Spleen (tissue), 13 donors: ENCODE measurements at places on chromosomes 3 and 15. TPM values are rescaled to one million over a fixed set of nuclear protein-coding genes. Genes with fewer than 3 reads are reported as not detected.

DNA sequence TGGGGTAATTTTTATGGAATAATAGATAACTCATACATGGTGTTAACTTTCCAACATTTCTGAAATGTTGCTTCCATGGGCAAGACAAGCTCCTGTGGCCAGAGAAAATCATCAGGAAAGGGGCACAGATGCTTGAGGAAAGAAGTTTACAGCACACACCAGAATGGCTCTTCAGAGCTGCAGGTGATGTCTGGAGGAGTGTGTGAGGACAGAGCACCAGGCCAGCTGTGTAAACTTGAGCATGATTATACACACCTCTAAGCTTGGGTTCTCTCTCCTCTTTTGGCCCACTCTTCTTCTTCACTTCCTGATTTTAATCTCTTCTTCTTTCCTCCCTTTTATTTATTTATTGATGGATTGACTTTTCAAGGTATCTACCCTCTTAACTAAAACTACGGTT is 676.0 kb downstream of the GRM7 start:
- no peaks in the 10 kb centered on the region for H3K36me3 ChIP-seq
- H3K27ac ChIP-seq = no peak overlapping the region
- no peaks in the 10 kb centered on the region for H3K4me1 ChIP-seq
- no peaks in the 10 kb centered on the region for H3K27me3 ChIP-seq

GRCh38 chr15:72136170-72137051 is 18.2 kb downstream of the SENP8 start:
- no peak overlapping the region for H3K27ac ChIP-seq
- H3K27me3 ChIP-seq = no peaks in the 10 kb centered on the region
- no peak overlapping the region for H3K4me3 ChIP-seq
- no peaks in the 10 kb centered on the region for H3K4me1 ChIP-seq
- DNase-seq = no peak
- H3K36me3 ChIP-seq = no peaks in the 10 kb centered on the region

GRCh38 chr3:56005196-56005805 is 463.0 kb downstream of the ERC2 start:
- no peaks in the 10 kb centered on the region for H3K36me3 ChIP-seq
- H3K27ac ChIP-seq = no peak overlapping the region
- no peaks in the 10 kb centered on the region for H3K4me1 ChIP-seq
- no peaks in the 10 kb centered on the region for H3K27me3 ChIP-seq

GRCh38 chr15:21262851-21263425 is 177.4 kb downstream of the POTEB3 start:
- H3K27ac ChIP-seq = no peak overlapping the region
- no peak overlapping the region for H3K4me3 ChIP-seq
- no peaks in the 10 kb centered on the region for H3K27me3 ChIP-seq
- no peak for DNase-seq
- no peaks in the 10 kb centered on the region for H3K4me1 ChIP-seq

GRCh38 chr3:114370537-114371174 is 76.8 kb downstream of the TIGIT start:
- H3K27ac ChIP-seq = no peak overlapping the region
- DNase-seq = no peak
- H3K4me3 ChIP-seq = no peak overlapping the region
- H3K4me1 ChIP-seq = no peaks in the 10 kb centered on the region

GRCh38 chr3:115469649-115470048 is 153.7 kb upstream of the GAP43 start:
- no peaks in the 10 kb centered on the region for H3K36me3 ChIP-seq
- H3K27me3 ChIP-seq = no peaks in the 10 kb centered on the region
- H3K4me3 ChIP-seq = no peak overlapping the region
- H3K4me1 ChIP-seq = peaks cover 7% of the 10 kb centered on the region

DNA sequence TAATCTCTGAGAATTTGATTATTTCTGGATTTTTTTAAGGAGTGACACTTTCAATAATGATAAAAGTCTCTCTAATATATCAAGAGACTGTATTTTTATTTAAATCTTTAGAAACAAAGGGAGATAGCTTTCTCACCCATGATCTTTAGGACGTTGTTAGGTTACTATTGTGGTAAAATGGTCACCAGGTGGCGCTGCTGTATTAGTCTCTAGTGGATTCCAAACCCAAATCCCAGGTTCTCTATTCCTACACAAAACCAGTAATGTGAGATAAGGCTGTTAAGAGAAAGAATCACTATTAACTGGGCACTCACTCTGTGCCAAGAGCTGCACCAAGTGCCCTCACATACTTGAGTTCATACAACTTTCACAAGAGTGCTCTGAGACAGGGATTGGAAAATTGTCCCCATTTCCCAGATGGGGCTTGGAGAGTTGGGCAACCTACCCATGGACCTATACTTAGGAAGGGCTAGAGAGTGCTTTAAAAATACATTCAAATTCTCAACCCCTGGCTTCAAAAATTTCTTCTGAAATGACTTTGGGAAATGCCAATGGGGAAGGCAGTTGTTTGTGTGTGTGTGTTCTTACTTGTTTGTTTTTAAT is 593.4 kb upstream of the TGFBR2 start:
- H3K4me1 ChIP-seq = no peaks in the 10 kb centered on the region
- no peaks in the 10 kb centered on the region for H3K27me3 ChIP-seq
- H3K4me3 ChIP-seq = no peak overlapping the region
- H3K27ac ChIP-seq = no peak overlapping the region

DNA sequence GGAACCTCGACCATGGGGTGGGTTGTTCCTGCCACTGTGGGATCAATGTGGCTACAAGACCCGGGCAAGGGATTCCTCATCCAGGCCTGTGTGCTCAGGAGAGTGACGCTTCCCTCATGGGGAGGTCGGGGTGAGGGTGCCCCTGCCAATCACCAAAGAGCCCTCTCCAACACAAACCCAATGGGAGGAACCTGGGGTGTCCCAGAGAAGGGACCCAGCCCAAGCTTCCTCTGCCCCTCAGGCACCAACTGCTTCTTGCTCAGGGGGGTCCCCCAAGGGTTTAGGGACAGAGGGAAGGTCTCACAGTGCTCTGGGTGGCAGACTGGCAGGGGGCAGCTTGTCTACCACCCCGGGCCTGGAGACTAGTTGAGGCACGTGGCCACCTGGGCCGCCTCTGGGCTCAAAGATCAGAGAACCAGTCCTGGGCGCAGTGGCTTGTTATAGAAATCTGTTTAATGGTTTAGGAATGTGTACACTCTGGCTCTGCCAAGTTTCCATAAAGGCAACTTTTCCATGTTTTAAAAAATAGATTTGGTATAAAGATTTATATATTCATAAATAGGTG is 26.6 kb downstream of the GP9 start:
- no peak overlapping the region for H3K27ac ChIP-seq
- DNase-seq = no peak
- no peak overlapping the region for H3K4me3 ChIP-seq

DNA sequence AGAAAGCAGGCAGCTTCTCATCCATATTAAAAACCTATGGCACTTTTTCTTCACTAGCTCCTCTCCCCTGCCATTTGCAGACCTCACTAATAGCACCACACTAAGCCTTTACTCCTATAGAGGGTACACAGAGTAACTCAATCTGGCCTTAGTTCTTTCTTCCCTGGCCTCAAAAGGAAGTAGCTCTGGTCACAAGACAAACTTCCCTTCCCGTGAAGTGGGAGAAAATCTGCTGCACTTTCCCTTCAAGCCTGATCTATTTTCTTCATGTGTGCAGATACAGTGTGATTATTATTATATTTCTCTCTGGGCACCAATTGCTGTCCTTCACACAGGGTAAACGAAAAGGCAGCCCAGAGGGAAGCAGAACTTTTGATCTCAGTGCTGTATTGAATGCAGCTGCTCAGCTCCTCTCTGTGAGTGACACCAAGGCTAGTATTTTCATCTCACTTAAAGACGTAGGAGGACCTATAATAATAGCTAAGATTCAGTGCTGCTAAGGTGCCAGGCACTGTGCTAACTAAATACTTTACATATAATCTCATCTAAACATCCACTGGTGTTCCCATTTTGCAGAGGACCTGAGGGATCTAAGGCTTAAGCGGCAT is 61.9 kb upstream of the RASGRP1 start:
- no peak for DNase-seq
- no peak overlapping the region for H3K4me3 ChIP-seq
- no peaks in the 10 kb centered on the region for H3K36me3 ChIP-seq
- H3K4me1 ChIP-seq = peaks cover 7% of the 10 kb centered on the region
- H3K27me3 ChIP-seq = no peaks in the 10 kb centered on the region

DNA sequence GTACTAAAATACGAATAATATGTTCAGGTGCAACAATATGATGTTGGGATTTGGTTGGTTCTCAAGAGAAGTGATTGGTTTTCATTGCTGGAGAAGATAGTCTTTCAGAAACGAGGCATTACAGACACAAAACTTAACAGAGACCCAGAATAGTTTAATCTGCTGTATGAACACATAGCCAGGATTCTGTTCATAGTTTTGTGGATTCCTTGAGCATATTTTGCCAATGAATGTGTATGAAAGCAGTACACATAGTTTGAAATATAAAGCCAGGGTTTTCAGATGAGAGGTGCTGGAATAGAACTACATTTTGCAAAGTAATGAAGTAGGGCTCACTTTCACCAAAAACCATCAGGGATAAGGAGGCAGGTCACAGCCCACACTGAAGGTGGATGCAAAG is 5.7 kb upstream of the MCTP2 start:
- no peak overlapping the region for H3K4me3 ChIP-seq
- DNase-seq = no peak
- H3K4me1 ChIP-seq = peaks cover 22% of the 10 kb centered on the region
- no peaks in the 10 kb centered on the region for H3K36me3 ChIP-seq
- no peaks in the 10 kb centered on the region for H3K27me3 ChIP-seq
- H3K27ac ChIP-seq = no peak overlapping the region

DNA sequence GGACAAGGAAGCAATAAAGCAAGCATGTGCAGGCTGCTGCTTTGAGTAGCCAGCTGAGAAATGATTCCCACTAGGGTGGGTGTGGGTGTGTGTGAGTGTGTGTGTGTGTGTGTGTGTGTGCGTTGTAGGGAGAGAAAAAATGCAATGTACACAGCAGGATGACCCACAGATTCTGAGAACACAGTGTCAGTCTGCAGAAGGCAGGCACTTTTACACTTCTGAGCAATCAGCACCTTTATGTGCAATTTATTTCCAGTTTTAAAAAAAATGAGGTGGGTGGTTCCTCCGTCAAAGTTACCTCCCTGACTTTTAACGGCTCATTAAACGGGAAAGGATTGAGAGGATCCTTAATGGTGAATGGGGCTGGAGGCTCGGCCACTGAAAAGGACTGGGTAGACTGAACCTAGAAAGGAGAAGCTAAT is 38.5 kb upstream of the LIPC start:
- no peaks in the 10 kb centered on the region for H3K27me3 ChIP-seq
- no peak for DNase-seq
- H3K36me3 ChIP-seq = no peaks in the 10 kb centered on the region
- H3K27ac ChIP-seq = no peak overlapping the region

DNA sequence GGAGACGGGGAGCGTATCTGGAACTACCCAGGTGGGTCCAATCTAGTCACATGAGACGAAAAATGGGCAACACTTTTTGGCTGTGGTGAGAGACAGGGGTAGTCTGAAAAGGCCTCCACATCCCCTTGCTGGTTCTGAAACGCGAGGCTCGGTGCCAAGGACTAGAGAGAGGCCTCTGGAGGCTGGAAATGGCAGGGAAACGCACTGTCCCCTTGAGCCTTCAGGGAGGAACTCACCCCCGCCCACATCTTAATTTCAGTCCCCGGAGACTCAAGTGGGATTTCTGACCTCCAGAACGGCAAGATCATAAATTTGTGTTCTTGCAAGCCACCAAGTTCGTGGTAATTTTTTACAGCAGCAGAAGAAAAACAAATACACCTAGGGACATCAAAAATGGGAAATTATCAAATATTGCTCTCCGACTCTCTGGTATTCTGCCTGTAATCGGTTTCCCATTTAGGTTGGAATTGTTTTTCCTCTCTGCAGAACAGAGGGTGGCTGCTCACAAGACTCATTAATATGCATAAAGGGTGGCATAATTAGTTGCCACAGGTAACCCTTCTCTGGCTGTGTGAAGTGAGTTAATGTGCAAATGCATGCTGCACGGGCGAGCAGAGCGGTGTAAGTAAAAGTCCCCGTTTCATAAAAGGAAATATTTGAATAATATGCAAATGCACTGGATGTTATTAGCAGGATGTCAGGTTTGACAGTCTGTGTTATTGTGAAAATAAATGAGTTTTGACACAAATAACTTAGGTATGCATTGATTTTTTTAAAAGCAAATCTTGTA is 185.7 kb downstream of the ARRDC4 start:
- no peaks in the 10 kb centered on the region for H3K27me3 ChIP-seq
- DNase-seq = no peak
- H3K36me3 ChIP-seq = no peaks in the 10 kb centered on the region
- no peaks in the 10 kb centered on the region for H3K4me1 ChIP-seq
- H3K4me3 ChIP-seq = no peak overlapping the region

DNA sequence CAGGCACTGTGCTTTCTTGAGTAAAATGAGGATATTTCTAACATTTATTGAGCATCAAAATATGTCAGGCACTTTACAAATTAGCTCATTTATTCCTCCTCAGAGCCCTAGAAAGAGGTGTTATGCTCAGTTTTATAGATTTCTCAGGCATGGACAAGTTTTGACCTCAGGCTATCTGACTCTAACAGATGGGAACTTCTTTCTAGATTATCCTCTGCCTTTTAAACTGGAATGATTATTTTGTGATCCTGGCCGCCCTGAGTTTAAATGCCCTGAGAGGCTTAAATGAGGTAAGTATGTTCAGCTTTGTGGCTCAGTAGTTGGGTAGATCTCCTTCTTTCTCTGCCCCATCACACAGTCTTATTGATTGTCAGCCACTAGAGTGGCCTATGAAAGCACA is 32.3 kb upstream of the ATP1B3 start:
- H3K4me1 ChIP-seq = no peaks in the 10 kb centered on the region
- no peak for DNase-seq
- no peaks in the 10 kb centered on the region for H3K36me3 ChIP-seq
- H3K4me3 ChIP-seq = no peak overlapping the region

GRCh38 chr3:171181907-171182690 is 155.6 kb upstream of the SLC2A2 start:
- H3K27ac ChIP-seq = no peak overlapping the region
- no peaks in the 10 kb centered on the region for H3K27me3 ChIP-seq
- no peak overlapping the region for H3K4me3 ChIP-seq
- no peaks in the 10 kb centered on the region for H3K4me1 ChIP-seq
- DNase-seq = no peak
- no peaks in the 10 kb centered on the region for H3K36me3 ChIP-seq

DNA sequence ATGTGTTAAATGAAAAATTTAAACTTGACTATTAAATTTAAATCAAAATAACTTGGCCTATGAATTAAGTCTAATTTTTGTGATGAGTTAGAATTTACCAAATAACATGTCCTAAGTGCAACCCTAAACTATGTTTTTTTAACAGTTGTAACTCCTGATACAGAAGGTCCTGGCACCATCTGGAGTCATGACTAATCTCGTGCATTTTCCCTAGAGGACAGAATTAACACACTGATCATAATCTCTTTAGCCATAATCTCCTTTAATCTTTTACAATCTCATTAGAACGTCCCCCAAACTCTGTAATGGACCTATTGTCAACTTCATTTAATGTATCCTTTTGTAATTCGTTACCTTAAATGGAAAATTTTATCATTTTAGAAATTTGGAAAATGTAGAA is 100.6 kb downstream of the SUCNR1 start:
- no peaks in the 10 kb centered on the region for H3K4me1 ChIP-seq
- no peaks in the 10 kb centered on the region for H3K27me3 ChIP-seq
- H3K27ac ChIP-seq = no peak overlapping the region

ERICH6 gene
- not detected for total RNA-seq

C2CD4B gene
- total RNA-seq = 1.1 TPM

BCHE gene
- 9.2 TPM for total RNA-seq

GATM gene
- 42.7 TPM for total RNA-seq

PLSCR1 gene
- 254 TPM for total RNA-seq

GDPGP1 gene
- 9.7 TPM for total RNA-seq

HACD3 gene
- total RNA-seq = 26.6 TPM

CEMIP gene
- total RNA-seq = 1.4 TPM

CCR3 gene
- 0.58 TPM for total RNA-seq

AADACL2 gene
- not detected for total RNA-seq

SLC6A20 gene
- 0.49 TPM for total RNA-seq
